ENCODE measurements at places on chromosomes 11 and 22.

DNA sequence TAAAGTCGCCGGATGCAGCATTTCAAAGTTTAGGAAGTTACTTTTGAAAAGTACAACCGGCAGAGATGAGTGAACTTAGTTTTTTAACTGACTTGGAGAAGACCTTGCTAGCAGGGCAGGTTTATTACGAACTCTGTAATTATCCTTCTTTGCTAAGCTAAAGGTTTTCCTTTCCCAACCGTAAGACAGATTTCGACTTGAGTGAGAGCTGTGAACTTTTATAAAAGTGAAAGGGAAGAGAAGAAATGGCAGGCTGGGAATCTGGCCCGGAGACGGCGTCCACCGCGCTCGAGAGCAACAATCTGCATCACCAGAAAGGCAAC lies 659 bp upstream of the TEAD1 start:
- DNase-seq, result no peak

DNA sequence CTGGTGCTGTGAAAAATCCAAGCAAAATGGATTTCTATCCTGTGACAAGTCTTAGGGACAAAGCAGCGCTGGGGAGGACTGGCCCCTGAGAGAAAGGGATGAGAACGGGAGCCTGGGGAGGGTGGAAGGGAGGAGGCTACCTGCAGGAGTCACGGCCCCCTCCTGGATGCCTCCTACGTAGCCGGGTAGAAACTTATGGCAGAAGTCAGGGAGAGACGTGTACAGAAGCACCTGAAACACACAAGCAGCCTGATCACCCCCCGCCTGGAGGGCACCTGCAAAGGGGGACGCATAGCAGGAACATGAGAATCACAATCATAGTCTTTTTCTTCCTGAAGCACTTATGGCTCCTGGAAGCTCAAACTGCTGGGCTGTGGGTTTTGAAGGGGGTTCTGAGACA lies 6.1 kb downstream of the DHCR7 start:
- no peak for DNase-seq

GRCh38 chr22:48237466-48238283 lies 1475.2 kb downstream of the TBC1D22A start:
- no peak for DNase-seq

DNA sequence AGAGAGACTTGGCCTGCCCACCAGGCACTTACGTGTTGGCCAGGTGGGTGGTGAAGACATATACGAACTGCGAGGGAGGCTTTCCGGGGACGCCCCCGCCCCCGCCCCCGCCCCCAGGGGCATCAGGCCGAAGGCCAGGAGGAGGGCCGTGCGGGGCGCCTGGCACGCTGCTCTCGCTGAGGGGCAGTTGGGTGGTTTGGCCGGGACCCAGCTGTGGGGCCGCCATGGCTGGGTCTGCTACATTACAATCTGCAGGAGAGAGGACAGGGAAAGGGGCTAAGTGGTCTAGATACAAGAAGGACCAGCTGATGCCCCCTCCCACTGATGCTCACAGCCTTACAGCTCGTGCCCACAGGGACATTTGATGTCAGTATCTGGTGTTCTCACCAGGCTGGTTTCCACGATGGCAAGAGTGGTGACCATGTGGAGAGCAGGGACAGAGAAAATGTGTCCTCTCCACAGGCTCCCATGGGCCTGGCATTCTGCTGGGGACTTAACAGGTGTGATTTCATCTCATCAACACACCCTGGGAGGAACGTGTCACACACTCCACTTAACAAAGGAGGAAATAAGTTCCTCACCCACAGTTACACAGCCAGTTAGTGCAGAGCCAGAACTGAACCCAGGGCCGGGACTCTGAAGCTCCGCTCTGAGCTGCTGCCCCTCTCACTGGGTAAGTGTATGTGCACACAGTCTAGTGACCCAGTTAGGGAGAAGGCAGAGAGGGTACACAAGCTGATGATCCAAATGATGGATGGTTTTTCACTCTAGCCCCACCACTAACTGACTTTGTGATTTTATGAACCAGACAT lies 19.7 kb downstream of the CXCR5 start:
- DNase-seq, result no peak

GRCh38 chr22:47356511-47357011 lies 594.1 kb downstream of the TBC1D22A start:
- DNase-seq, result no peak

DNA sequence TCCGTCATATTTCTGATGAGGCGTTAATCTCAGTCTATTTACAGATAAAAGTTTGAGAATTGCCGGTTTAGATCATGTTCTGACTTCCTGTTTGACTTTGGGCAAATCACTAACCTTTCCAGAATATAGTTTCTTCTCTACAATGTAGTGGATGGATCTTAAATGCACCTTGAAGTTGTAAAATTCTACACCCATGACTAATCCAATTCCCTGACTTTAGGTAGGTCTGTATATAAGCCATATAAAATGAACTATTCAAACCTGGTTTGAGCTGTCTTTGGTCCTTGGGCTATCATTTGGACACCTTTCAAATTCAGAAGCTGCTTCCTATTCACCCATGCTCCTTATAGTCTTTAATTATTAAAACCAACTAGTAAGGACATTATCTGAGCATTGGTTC lies 52.2 kb upstream of the BLID start:
- DNase-seq, result no peak

- DNase-seq, result no peak
Observed at GRCh38 chr22:35657571-35658312, 9.5 kb downstream of the APOL6 start.

DNA sequence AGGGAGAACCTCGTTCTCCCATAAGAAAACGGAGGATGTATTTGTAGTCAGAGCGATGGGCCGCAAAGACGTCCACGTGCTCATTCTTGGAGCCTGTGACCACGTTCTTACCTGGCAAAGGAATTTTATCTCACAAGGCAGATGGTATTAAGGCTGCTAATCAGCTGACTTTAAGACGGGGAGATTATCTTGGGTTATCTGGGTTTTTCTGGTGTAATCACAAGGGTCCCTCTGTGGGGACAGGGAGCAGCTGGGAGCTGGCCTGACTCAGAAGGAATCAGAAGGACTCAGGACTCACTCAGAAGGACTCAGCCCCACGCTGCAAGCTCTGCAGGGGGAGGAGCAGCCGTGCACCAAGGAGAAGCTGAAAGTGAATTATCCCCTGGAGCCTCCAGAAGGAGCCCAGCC lies 7.5 kb upstream of the SIGIRR start:
- no peak for DNase-seq

DNA sequence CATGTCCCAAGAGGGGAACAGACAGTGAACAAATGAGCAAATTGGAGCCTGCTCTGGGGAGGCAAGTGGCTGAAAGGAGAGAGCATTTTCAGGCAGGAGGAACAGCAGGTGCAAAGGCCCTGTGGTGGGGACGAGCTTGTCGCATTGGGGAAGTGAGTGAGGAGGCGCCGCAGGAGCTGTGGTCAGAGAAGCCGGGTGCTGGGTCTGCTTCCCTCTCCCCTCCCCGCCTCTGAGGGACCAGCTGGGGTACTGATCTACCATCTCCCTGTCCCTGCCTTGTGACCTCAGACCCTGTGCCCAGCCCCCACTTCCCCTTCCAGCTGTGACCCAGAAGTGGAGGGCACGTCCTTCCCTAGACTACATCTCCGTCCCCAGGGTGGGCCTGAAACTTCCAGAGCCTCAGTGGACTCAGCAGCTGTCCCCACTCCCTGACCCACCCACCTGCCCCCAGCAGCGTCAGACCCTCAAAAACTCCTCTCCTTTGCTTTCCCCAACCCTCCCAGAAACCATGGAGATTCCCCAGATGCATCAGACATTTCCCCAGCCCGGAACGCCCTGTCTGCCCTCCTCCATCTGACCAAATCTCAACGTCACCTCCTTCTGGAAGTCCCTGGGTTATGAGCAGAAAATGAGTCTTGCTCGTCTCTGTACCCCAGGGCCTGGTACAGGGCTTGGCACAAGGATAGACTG lies 19.7 kb upstream of the PDGFB start:
- no peak for DNase-seq

DNA sequence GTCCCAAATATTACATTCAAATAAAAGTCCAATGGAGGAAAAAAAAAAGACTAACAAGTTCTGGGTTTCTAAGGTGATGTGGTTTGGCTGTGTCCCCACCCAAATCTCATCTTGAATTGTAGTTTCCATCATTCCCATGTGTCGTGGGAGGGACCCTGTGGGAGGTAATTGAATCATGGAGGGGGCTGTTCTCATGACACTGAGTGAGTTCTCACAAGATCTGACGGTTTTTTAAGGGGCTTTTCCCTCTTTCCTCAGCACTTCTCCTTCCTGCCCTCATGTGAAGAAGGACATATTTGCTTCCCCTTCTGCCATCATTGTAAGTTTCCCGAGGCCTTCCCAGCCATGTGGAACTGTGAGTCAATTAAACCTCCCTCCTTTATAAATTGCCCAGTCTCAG lies 7.9 kb upstream of the MS4A2 start:
- no peak for DNase-seq

DNA sequence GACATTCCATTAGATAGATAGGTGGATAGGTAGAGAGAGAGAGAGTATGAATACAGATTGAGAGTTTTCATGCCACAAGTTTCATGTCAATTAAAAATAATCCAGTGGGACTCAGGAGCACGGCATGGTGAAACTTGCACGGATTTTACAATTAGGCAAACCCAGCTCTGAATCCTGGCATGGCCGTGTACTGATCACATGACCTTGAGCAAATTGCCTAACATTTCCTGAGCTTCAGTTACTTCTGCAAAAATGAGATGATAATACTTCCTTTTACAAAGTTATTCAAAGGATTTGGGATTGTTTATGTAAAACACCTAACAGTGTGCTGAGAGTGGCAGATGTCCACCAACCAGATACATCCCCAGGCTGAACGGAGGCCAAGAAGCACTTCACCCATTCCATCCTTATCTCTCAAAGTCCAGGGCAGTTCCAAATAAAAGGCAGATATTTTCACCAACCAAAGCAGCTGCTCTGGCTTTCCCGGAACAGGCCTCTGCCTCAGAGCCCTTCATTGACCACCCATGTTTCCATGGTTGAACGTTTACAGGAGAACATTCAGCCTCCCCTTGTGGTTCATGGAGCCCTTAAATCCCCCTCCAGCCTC lies 17.9 kb downstream of the APLNR start:
- no peak for DNase-seq

- no peak for DNase-seq
Observed at GRCh38 chr11:61585115-61585514, 4.2 kb upstream of the SYT7 start.

- peak; percentile 68 for DNase-seq
Observed at GRCh38 chr11:95764267-95764898, 25.2 kb downstream of the FAM76B start.

GRCh38 chr11:71342951-71343827 lies 90.8 kb upstream of the SHANK2 start:
- DNase-seq, result no peak

DNA sequence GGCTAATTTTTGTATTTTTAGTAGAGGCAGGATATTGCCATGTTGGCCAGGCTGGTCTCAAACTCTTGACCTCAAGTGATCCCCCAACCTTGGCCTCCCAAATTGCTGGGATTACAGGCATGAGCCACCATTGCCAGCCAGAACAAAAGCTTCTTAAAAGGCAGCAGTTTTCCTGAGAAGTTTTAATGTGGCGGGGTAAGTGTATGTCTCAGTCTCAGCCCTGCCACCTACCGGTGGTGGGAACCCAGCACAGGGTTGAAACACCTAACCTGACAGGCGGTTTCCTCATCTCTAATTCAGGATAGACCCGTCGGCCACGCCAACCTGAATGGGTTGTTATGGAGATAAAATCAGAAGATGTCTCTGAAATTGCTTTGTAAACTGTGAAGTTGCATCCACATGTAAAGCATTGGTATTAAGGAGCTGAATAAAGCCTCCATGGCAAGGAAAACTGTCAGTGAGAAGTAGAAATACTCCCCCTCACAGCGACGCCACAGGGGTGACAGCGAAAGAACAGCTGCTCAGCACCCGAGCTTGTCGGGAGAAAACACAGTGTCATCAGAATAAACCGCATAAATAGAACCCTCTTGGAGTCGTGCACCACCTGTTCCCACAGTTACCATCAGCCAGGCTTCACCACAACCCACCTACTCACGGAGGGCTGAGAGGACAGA lies 165.9 kb upstream of the NCAM1 start:
- DNase-seq, result peak; percentile 67

- no peak for DNase-seq
Observed at GRCh38 chr11:26088391-26088790, 243.5 kb upstream of the ANO3 start.

GRCh38 chr22:36197514-36198146 lies 4.0 kb downstream of the APOL4 start:
- DNase-seq, result no peak

GRCh38 chr11:120024586-120024985 lies 113.3 kb downstream of the TRIM29 start:
- DNase-seq, result no peak

DNA sequence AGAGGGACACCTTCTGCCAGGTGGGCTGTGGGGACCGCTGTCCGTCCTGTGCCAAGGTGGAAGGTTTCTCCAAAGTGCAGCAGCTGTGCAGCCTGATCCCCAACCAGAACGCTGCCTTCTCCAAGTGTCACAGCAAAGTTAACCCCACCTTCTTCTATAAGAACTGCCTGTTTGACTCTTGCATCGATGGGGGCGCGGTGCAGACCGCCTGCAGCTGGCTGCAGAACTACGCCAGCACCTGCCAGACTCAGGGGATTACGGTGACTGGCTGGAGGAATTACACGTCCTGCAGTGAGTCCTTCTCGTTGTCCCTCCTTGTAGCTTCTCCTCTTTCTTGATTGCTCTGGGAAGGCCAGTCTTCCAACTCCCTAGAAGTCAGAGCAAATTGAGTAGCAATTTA lies 44.8 kb downstream of the TECTA start:
- DNase-seq, result no peak

DNA sequence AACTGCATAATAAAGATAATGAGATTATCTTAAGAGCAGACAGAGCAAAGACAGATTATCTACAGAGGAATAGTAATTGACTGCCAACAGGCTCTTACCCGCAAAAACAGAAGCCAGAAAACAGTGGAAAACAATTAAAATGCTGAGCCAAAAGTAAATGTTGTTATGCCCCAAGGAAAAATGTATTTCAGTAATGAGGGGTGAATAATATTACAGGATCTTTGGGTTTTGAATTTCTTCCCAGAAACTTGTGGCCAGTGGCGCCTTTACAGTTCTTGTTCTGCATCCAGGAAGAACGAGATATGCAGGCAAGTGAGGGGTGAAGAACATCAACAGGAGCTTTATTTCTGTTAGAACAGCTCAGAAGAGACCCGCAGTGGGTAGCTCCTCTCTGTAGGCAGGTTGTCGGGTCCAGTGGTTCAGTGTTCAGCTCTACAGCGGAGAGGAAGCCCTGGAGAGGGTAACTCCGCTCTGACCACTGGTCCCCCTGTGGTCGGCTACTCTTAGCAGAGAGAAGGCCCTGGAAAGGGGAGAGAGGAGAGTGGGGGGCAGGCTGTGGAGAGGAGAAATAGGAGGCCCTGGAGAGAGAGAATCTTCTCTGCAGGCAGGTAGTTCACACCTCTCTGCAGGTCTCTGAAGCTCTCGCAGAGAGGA lies 51.8 kb upstream of the SC5D start:
- no peak for DNase-seq

Measured in NCI-H446 treated with DMSO at 0.1 percent for 48 hours (cell line).